CD8-positive, alpha-beta memory T cell (primary cell): ENCODE measurements at places on chromosomes 12 and 14.

DNA sequence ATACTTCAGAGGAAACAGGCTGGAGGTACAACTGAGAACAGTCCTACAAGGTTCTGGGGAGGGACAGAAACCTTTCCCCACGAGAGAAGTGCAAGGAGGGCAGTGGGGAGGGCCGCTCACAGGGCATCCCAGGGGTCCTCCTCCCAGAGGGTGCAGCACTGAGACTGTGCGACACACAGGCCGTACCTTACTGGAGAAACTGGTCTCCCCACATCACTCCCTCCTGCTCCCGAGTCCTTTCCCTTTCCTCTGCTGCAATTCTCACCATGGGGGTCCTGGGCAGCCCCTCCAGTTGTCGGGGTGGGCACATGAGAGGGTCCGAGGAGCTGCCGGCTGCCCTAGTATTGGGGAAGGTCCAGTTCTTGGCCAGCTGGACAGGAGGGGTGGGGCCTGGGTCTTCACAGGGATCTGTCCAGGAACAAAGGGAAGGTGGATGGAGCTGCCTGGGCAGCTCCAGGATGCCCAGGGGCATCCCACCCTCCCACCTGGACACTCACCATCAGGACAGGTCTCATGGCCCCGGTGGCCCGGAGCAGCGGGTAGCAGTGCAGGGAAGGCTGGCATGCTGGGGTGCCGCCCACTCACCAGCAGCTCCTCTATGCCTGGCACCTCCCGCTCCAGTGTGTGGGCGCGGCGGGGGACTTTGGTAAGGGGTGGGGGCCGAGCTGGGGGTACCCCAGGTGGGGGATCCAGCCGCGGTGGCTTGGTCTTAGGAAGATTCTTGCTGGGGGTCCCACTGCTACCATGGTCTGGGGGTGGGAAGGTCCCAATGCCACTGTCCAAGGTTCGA, 35.8 kb downstream of the NCKAP5L start:
- no peak for DNase-seq

DNA sequence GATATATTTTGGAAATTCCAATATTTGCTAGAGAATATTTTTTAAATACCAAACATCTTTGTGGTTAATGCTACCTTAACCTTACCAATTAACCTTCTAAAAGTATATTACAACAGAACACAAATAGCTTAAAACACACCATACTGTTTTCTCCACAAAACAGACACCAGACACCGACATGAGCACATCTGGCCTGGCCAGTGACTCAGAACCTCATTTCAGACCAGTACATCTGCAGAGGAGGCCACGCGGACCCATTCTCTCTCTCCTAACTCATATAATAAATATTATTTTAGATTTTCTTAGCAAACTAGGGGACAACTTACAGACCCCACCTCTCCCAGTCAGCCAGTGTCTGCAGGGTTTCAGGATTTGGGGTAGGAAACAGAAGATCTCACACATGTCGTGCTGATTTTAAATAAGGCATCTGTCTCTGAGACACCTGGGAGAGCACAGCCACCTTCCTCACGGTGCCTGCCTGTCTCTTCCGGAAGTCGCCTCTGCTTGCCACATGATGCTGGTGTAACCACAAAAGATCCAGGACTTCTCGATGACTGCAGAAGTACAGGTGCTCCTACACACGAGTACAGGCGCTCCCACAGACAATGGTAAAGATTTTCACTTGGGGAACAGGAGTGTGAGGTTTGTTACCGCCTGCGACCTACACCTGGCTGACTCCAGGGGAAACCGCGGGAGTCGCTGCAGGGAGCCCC, 9.7 kb upstream of the ANKLE2 start:
- peak; percentile 35 for DNase-seq

GRCh38 chr12:12686925-12687324, 9.1 kb downstream of the GPR19 start:
- no peak for DNase-seq

- DNase-seq = no peak
Measured at GRCh38 chr14:100621806-100622205, 34.6 kb upstream of the BEGAIN start.

- DNase-seq = no peak
Measured at GRCh38 chr14:96176811-96177211, 27.8 kb upstream of the BDKRB2 start.
